ENCODE measurements at places on chromosomes 12 and 14. TPM values are rescaled to one million over a fixed set of nuclear protein-coding genes. Genes with fewer than 3 reads are reported as not detected.

DNA sequence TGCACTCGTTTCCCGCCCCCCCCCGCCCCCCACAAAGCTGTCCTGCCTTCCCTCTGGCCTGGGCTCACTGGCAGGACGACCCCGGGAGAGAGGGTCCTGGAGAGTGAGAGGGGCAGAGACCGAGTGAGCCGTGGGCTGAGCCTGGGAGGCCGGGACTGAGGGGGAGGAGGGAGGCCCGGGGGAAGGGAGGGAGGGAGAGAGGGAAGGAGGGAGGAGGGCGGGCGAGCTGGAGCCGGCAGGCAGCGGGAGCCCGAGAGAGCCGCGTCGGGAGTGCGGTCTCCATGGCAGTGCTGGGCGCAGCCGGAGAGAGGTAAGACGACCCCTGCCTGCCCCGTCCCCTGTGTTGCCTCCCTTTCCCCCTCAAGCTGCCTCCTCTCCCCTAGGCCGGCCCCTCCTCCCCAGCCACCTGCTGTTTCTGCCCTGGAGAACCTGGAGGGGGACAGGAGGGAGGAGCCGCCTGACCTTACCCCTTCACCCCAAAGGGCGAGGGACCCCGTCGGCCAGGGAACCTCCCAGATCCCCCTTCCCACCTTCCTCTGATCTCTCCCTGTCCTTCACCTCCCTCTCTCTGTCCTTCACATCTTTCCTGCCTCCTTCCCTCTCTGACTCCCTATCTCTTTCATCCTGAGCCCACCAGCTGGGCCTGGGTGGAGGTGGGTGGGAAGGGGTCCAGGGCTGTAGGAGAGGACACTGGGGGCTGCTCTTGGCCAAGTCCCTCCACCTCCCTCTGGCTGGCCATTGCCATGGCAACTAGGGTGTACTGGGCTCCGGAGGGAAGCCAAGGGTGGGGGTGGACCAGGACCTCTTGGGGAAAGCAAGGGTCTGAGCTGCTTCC, at the start of gene GPR162:
Gene GPR162 (plus strand): TSS at position 231 of the 835 bp plus-strand sequence. CDS start 2,078 bp downstream, outside the sequence.
- peaks cover 76% of the 10 kb centered on the region for H3K27me3 ChIP-seq
- H3K27ac ChIP-seq: no peak within 1 kb of the TSS
- H3K36me3 ChIP-seq: no peaks in the 10 kb centered on the region

DNA sequence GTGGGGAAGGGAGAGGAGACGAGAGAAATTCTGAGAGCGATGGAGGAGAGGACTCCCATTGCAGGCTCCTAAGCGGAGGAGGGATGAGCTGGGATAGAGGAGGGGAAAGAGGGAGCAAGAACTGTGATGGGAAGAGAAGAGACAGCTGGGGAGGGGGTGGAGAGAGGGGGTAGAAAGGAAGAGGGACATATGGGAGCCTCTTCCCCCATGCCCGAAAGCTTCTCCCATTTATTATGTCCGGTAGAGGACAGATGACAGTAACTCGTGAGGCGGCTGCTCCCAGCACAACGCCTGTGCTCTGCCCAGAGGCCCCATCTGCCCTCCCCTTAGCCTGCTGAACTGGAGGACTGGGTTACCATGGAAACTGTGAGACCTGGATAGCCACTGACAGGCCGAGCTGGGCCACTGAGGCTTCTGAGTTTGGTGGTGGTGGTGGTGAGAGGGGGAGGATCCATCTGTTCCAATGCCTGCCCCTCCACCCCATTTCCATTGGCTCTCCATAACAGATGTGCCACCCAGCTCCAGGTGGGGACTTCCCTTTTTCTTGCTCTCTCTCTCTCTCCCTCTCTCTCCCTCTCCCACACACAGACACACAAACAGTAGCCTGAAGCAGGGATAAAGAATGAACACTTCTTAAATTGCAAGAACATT, 8.3 kb downstream of the CPNE6 start:
- H3K36me3 ChIP-seq: no peaks in the 10 kb centered on the region
- H3K27ac ChIP-seq: no peak overlapping the region
- H3K27me3 ChIP-seq: no peaks in the 10 kb centered on the region
- no peak overlapping the region for H3K4me3 ChIP-seq

DNA sequence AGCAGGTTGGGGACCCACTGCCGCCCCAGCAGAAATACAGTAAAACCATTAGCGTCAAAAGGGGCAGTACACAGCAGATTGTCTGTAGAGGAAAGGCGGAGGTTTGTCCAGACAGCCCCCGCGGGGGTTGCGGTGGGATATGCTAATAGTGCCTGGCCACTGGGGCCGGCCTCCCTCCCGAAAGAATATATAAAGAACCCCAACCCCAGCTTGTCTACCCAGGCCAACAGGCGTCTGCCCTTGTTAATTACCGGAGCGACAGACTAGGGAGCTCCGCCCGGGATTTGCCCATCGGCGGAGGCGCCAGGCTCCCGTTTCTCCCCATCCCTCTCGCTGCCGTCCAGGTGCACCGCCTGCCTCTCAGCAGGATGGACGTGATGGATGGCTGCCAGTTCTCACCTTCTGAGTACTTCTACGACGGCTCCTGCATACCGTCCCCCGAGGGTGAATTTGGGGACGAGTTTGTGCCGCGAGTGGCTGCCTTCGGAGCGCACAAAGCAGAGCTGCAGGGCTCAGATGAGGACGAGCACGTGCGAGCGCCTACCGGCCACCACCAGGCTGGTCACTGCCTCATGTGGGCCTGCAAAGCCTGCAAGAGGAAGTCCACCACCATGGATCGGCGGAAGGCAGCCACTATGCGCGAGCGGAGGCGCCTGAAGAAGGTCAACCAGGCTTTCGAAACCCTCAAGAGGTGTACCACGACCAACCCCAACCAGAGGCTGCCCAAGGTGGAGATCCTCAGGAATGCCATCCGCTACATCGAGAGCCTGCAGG, at the start of gene MYF5:
Gene MYF5 (plus strand): TSS at position 217 of the 774 bp plus-strand sequence. CDS start 152 bp downstream, at position 369.
- DNase-seq: no peak
- H3K4me3 ChIP-seq: no peak within 1 kb of the TSS
- no peak within 1 kb of the TSS for H3K27ac ChIP-seq
- no peaks in the 10 kb centered on the region for H3K4me1 ChIP-seq
- no peaks in the 10 kb centered on the region for H3K27me3 ChIP-seq

GRCh38 chr12:109764123-109764522, 50.5 kb downstream of the FAM222A start:
- DNase-seq: no peak
- H3K4me1 ChIP-seq: no peaks in the 10 kb centered on the region
- H3K4me3 ChIP-seq: no peak overlapping the region

Gene ASB2
- not detected for total RNA-seq

Gene HVCN1
- total RNA-seq: 3.4 TPM

DNA sequence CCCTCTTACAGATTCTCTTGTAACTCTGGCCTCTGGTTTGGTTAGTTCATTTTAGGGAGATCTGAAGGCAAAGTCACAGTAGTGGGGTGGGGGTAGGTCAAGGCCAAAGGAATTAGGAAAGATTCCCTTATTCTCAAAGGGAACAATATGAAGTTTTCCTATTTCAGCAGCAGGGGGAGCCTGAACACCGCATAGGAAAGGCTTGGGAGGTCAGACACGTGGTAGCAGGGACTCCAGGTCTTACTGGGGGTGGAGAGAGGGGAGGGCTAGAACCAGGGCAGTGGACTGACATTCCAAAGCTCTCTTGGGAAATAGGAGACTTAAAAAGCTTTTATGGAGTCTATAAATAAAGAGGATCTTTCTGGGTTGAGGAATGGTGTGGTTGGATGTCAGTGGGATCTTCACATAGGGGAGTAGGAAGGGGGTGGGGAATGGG, 1.3 kb downstream of the ZC3H10 start:
- peaks cover 26% of the 10 kb centered on the region for H3K4me1 ChIP-seq
- peak overlapping the region; percentile 63 for H3K4me3 ChIP-seq
- DNase-seq: peak; percentile 83
- H3K36me3 ChIP-seq: peaks cover 6% of the 10 kb centered on the region
- no peaks in the 10 kb centered on the region for H3K27me3 ChIP-seq

GRCh38 chr12:96514328-96514727, 25.0 kb downstream of the CFAP54 start:
- H3K27me3 ChIP-seq: no peaks in the 10 kb centered on the region
- no peak overlapping the region for H3K27ac ChIP-seq
- DNase-seq: no peak
- H3K4me3 ChIP-seq: no peak overlapping the region

DNA sequence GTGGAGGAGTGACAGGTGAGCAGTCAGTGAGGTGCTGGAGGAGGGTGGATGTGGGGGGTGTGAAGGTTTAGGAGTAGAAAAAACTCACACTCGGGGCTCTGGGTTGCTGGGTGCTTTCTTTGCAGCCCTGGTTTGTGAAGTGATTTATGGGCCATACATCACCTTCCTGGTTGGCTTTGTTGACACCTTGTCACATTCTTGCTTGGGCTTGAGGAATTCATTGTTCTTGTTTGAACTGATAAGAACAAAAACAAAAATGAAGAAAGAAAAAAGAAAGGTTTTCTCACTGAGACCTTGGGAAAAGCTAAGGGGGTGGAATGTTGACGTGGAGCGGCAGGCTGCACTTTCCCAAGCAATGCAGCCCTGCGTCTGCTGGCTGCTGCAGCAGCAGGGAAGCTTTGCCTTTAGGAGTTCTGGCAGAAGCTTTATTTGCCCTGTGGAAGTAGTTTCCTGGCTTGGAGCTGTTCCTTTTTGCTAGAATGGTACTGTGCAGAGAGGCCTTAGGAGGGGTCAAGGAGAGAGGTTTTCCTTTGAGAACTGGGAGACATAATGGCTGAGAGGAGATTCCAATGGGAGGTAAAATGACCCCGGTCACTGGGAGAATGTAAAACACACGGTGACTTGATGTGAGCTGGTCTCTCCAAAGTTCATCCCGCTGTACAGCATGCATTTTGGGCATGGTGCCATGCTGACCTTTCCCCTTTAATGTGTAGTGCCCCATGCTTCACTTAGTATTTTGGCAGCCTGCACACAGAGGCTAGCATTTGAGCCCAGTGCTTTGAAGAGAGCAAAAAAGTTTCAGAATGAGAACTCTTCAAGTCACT, 52.8 kb downstream of the HMGA2 start:
- 0 out of 2 replicates have a peak, but pooled peaks cover 10% of the 10 kb centered on the region for H3K36me3 ChIP-seq
- no peak overlapping the region for H3K27ac ChIP-seq
- peaks cover 51% of the 10 kb centered on the region for H3K4me1 ChIP-seq
- no peak overlapping the region for H3K4me3 ChIP-seq

Gene SLC5A8
- not detected for total RNA-seq

Data from PC-9 (cell line).